ENCODE measurements at places on chromosomes 1 and 21.
A peak's percentile ranks its signal among the peaks of the same experiment; 100 is the strongest.

DNA sequence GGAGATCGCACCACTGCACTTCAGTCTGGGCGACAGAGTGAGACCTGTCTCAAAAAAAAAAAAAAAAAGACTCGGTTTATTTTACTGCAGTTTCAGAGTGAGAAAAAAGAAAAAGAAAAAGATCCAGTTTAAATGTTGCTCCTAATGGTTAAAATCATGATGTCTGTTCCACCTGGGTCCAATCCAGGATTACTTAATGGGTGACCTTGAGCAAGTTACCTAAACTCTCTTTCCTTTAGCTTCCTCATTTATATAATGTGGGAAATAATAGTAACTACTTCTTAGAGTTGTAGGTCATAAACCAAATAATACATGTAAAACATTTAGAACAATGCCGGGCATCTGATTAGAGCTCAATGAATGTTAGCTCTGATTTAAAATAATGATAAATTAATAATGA is 19.4 kb upstream of the RNF11 start:
- DNase-seq, result no peak

- no peak for DNase-seq
Observed at GRCh38 chr1:179029321-179029759, 3.6 kb downstream of the FAM20B start.

DNA sequence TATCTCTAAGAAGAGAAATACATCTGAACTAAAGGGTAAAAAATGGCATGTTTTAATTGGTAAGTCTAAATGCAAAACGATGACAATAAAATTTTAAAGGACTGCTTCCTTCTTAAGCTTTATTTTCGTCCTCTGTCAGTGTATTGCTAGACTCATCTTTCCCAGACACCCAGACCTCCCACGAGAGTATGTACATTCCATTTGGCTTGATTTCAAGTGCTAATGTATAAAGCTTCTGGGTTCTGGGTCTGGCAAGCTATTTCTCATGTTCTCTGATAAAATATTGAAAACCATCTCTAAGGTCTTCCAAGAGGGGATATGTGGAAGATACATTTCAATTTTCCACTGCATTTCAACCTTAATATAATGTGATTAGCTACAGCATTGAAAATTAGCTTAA is 24.6 kb upstream of the SLC2A1 start:
- no peak for DNase-seq

- DNase-seq, result no peak
Observed at GRCh38 chr1:61207416-61207815, 125.1 kb downstream of the NFIA start.

- no peak for DNase-seq
Observed at GRCh38 chr1:77085109-77085508, 134.1 kb downstream of the PIGK start.

DNA sequence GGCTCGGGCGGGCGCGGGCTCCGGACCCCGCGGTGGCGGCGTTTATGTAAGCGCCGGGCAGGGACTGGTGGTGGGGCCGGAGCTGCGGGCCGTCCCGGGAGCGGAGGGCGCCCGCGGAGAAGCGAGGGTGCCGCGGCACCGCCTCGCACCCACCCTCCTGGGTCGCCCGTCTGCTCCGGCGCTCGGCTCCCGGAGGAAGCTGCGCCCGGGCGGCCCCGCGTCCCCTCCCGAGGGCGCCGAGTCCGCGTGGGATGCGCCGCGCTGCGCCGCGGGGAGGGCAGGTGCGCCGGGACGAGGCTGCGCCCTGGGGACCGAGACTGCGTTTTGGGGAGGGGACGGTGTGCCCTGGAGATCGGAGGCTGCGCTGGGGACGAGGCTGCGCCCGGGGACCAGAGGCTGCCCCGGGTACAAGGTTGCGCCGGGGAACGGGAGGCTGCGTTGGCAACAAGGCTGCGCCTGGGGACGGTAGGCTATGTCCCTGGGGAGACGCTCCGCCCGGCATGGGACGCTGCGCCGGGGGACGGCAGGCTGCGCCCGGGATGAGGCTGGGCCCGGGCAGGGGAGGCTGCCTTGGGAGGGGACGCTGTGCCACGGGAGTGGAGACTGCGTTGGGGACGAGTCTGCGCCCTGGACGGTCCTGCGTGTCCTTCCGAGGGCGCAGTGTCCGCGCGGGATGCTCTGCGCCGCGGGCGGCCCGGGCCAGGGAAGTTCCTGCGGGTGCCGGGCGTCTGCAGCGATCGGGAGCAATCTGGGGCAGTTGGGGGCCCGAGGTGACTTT is 627 bp downstream of the ADARB1 start:
- DNase-seq, result no peak

GRCh38 chr1:29831500-29832117 is 595.3 kb downstream of the PTPRU start:
- DNase-seq, result no peak

GRCh38 chr1:77759071-77760028 is at the start of gene USP33:
TSS of gene USP33 (minus strand) at chr1:77759852. CDS start at chr1:77741697, 18,155 bp downstream.
- peak; percentile 66 for DNase-seq

DNA sequence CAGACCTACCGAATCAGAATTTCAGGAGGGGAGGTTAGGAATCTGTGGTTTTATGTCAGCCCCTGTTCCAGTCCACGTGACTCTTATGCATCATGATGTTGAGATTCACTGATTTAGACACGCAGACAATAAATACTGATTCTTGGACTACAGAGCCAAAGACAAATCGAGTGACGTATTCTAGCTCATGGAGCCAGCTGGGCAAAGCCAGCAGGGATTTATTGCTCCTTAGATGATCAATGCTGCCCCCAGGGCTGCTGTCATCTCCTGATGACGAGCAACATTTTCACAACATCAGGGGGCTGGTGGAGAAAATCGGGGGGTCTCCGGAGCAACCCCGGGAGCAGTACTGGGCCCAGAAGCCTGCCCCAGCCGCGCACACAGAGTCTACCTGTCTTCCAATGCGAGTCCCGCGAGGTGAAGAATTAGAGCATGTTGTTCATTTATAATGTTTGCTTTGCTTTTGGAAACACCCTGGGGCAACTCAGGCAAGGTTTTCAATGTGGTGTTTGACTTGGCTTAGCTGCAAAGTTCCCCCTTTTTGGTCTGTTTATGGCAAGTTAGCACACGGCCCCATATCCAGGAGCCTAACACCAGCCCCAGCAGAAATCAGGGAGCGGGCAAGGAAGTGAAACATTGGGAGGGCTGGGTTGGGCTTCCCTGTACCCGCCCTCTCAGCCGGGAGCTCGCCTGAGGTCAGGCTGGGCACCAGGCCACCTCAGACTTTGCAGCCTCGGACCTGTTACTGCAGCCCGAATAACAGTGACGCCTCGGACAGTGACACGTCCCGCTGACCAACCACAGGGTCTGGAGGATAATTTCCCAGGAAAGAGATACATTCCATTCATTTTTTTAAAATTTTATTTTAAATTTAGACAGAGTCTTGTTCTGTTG is 19.9 kb upstream of the CLDN14 start:
- no peak for DNase-seq

DNA sequence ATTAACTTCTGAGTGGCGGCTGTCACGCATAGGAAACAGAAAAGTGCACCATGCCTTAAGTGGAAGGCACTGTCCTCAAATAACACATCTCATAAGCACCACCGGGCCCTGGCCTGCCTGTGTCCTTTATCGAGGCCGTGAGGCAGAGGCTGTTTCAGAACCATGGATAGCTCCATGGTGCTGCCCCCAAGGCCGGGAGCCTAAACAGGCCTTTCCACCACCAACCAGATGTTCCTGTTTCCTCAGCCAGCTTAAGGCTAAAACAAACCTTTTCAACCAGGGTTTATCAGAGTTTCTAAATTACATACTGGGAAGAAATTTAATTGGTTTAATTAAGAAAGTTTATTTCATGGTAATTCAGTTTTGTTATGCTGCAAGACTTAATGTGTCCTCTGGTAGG is 114.4 kb downstream of the DMRTA2 start:
- DNase-seq, result no peak

GRCh38 chr1:163747261-163747660 is 425.5 kb downstream of the NUF2 start:
- DNase-seq, result no peak

- DNase-seq, result no peak
Observed at GRCh38 chr1:62218604-62219003, 24.0 kb downstream of the L1TD1 start.

- no peak for DNase-seq
Observed at GRCh38 chr1:66217021-66217420, 316.9 kb upstream of the SGIP1 start.

- DNase-seq, result no peak
Observed at GRCh38 chr1:92376345-92376744, 77.5 kb downstream of the RPAP2 start.

GRCh38 chr21:42063191-42063570 is 7.9 kb upstream of the UMODL1 start:
- DNase-seq, result no peak

- no peak for DNase-seq
Observed at GRCh38 chr1:153929426-153929825, 6.7 kb upstream of the GATAD2B start.

DNA sequence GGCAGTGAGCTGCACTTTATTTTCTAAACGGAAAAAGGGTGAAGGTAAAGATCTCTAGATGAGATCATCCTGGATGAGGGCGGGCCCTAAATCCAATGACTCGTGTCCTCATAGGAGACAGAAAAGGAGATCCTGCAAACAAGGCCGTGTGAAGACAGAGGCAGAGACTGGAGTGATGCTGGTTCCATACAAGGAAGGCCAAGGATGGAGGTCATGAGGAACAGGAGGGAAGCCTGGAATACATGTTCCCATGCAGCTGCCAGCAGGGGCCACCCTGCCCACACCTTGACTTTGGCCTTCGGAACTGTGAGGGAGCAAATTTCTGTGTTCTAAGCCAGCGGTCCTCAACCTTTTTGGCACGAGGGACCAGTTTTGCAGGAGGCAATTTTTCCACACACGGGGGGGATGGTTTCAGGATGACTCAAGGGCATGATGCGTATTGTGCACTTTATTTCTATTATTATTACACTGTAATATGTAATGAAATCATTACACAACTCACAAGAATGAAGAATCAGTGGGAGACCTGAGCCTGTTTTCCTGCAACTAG is 94.3 kb downstream of the PSMG1 start:
- no peak for DNase-seq

DNA sequence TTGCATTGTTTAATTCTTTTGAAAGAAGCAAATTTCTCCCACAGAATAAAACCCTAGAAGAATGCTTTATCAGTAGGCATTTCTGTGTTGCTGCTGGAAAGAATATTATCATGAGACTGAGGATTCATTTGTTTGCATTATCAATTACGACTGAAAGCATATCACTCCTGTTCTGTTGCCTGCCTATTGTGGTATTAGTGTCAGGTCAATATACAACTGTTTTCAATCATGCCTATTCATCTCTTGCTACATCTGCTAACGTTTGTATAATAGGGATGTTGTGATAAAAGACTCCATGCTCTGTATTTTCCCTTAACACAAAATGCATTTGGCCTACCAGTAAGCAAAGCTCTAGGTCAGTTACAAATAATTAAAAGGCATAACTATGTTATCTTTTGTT is 221.5 kb downstream of the PTPRC start:
- peak; percentile 59 for DNase-seq

DNA sequence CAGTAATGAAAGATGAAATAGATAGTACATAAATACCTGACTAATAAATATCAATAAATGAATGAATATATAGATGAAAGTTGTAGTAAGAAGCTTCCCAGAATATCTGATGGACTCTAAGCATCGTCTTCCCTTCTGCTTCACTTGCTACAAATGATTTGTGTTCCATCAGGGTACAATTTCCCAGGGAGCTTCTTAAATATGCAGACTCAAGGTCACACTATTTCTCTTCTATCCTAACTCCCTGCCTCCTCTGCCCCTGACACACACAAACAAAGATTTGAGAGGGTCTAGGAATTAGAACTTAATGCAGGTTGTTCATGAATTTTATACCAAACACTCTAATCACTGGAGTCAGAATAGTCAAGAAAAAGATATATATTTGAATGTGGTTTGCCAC is 415.9 kb upstream of the TMPRSS15 start:
- no peak for DNase-seq

GRCh38 chr1:44390277-44390676 is 14.8 kb upstream of the RNF220 start:
- DNase-seq, result no peak

DNA sequence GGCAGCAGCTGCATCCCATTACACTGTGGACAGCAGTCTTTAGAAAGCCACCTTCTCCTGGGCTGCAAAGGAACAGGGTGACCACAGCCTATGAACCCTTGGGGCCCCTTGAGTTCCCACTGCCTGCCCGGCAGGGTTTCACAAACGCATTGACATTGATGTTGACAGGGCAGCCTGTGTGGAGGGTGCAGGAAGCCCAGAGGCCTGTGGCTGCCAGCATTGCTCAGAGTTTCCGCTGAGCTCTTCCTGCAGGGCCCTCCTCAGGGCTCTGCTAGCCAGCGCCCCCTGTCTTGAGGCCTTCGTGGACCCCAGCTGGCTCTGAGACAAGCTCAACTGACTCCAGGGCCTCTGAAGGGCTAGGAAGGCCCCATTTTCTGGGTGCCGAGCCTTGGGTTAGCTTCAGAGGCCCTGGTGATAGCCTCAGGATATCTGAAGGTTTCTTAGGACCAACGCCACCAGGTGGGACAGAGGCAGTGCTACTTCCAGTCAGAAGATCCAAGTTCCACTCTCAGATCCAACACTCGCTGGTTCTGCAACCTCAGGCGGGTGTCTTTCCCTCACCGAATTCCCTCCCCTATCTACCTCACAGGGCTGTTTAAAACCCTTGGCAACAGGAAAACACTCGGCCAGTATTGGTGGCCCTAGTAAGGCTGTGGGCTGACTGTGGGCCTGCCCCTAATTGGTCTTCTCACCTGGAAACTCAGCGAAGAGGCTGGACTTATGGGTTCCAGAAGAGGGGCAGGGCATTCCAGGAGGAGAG is 27.2 kb upstream of the EPS8L3 start:
- no peak for DNase-seq

DNA sequence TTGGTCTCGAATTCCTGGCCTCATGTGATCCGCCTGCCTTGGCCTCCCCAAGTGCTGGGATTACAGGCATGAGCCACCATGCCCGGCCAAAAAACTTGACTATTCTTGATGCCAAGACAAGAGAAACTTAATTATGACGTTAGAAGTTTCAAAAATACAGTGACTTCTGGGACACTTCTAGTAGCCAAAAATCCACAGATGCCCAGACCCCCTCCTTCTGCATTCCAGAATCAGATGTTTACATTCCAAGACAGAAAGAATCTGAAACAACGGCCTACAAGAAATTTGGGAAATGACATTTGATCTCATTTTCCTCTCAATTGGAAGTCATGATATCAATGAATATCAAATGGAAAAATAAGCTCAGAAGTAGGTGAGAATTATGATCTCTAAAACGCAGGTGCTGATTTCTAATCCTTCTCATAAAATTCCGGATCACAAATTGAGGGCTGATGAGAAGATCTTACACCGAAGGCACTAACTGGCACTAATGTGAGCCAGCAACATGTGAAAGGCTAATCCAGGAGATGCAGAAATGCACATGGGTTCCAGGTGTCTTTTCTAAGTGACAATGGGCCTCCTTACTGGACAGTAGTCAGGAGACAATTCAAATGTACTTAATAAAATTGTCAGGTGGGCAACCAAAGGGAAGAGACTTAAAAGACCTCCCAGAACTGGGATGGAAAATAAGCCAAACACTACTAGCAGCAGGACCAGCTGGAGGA is 5.5 kb downstream of the RAB29 start:
- no peak for DNase-seq
